ENCODE measurements at places on chromosomes 2 and 18.

DNA sequence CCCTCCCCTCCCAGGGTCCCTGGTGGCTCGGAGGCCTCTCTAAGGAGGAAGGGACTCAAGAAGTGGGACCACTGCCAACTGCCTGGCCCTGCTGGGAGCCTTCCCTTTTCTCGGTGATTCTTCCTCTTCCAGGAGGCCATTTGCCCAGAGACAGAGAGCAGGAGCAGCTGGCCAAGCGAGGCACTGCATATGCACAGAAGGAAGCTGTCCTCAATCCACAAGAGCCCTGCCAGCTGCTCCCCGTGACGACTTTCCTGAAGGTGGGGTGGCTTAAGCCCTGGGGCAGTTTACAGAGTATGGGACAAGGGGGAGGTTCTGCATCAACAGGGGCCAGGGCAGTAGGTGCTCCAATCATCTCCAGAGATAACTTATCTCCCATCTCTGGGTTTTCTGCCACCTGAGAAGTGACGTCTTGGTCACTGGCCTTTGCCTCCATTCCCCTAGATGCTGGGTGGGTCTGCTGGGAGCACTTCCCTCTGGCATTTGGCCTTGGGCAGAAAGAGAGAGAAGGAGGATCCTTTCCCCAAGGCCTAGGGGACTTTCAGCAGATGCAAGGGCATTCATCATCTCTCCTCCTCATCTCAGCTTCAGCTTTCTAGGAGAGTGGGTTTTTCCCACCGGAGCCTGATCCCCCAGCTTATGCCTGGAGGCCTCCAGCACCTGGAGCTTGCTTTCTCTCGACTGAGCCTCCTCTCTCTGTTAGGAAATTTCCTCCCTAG lies 28.5 kb downstream of the CIB4 start:
- no peak for DNase-seq

GRCh38 chr2:24210723-24211122 lies 35.9 kb downstream of the FAM228A start:
- no peak for DNase-seq

DNA sequence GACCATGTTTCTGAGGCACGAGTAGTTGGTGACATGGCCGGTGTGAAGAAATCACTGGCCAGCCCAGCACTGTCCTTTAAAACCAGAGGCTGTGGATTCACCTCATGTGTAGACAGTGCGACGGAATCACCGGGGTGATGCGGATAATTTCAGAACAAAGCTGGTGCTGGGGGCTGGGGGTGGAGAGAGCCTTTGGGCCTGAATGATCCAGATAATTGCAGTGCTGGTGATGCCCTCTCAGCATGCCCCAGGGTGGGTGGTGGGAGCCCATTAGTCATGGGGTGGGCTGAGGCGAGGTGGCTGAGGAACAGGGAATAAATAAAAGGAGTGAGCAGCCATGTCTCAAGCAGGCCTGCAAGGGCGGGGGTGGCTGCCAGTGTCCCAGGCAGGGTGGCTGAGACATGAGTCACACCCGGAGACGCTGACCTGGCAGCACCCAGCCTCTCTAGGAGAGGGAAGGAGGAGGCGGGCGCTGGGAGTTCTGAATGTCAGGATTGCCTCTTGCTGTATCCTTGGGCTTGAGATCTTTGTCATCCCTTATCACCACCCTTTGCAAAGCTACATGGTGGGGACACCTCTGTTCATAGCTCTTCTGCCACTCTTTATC lies 151.1 kb upstream of the MSH6 start:
- DNase-seq = no peak

GRCh38 chr2:207258263-207258991 lies 92.7 kb upstream of the KLF7 start:
- peak; percentile 95 for DNase-seq

DNA sequence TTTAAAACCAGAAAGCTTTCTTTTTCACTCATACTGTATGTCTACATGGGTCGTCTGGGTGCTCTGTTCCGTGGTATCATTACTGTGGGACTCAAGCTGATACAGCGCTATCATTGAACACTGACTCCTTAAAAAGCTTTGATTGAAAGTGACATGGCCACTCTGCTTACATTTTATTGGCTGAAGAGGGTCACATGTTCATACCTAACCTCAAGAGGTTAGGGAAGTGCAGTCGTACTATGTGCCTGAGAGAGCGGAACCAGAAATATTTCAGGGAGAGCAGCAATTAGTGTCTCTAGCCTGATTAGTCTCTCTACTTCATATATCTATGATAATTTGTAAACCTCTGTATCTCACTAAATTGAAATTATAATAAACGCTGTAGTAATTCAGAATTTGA lies 43.5 kb downstream of the PSMD14 start:
- DNase-seq = no peak

GRCh38 chr18:71583252-71583651 lies 960.9 kb downstream of the CBLN2 start:
- DNase-seq = no peak

- DNase-seq = no peak
These were observed 319.8 kb upstream of the HNRNPA3 start for GRCh38 chr2:176892676-176893226.

DNA sequence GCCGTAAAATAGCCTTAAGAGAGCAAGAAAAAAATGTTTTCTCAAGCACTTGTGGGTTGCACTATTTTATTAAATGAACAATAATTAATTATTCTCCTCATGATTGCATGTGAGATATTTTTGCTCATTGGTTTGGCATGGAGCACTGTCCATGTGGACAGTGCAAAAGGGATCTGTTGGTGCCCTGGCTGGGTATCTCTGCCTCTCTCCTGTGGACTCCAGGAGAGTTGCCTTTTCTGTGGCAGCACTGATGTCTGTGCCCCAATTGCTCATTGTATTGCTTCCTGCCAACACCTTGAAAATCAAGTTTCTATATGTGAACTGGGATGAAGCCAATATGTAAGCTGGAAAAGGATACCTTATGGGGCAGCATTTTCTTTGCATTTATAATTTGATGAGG lies 131.7 kb downstream of the SETBP1 start:
- DNase-seq = no peak

GRCh38 chr2:240785424-240786335 lies 34.3 kb downstream of the KIF1A start:
- DNase-seq = no peak

DNA sequence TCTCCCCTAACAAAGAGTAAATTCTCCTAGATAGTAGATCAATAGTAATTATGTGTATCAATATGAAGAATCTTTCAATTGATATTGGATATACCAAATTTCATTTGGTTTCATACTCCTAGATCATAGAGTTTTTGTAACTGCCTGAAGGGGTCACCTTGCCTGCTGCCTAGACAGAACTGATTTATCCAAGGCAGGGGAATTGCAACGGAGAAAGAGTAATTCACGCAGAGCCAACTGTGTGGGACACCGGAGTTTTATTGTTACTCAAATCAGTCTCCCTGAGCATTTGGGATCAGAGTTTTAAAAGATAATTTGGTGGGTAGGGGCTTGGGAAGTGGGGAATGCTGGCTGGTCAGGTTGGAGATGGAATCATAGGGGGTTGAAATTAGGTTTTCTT lies 92.2 kb upstream of the SLC8A1 start:
- no peak for DNase-seq

DNA sequence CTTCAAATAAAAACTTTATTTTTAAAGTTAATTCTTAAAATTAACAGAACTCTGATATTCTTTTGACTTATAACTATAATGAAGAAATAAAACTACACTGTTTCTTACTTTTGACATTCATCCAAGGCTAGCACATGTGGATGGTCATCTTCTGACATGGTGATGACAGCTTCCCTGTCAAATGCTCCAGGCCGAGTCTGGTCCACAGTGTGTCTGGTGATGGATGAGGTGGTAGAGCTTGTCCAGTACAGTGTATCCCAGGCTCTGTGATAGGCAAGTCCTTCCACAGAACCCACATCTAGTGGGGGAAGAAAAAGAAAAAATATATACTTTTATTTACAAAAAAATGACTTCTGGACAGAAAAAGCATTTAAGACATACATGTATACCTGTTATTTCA lies 1529.5 kb downstream of the LRP1B start:
- DNase-seq = no peak

DNA sequence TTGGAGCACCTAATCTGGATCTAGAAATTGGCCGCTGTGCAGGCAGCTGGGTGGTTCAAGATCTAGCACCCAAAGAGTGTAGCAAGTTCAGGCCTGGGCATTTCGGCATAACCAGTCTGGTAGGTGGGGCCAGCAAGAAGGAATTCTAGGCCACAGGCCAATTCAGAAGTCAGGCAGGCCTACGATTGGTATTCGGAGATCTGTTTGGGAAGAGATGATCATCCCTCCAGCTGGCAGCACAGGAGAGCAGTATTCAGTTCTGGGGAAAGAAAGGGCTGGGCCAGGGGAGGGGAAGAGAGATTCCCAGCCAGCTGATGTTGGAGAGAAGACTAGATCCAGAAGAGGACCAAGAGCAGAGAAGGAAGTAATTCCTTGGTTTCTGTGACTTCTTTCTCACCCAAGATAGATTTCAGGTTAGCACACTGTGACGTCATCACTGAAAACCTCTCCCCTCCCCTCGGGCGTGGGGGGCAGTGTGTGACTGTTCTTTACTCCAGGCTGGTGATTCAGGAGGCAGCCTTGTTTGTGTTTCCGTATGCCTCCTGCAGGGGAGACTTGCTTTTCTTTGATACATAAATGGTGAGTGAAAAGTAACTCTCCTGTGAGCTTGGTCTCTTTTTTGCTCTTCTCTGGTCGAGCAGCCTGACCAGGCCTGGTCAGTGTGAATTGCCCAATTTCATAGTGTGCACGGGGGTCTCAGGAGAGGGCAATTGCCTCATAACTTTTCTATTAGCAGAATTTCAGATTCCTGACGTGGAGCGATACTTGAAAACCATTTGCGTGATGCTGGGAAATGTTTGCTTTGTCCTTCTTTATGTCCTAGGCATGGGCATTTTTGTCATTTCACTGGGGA lies 61.1 kb downstream of the MEIS1 start:
- peak; percentile 31 for DNase-seq

DNA sequence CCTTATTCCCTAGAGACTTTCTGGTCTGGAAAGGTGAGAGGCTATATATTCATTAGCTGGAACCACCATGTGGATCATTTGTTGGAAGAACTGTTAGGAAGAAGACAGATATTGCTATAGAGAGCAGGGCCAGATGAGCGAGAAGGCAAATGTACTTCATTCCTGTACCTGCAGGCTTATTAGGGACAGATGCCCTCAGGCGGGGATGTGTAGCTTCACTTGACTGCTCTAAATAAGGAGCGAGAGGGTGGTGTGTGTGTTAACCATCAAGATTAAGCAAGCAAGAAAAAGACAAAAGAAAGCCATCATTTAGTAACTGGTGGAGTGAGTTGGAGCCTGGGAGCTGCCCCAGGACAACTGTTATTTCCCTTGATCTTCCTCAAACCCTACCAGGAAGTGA lies 36.4 kb downstream of the NEDD4L start:
- no peak for DNase-seq

- DNase-seq = no peak
These were observed 344.5 kb downstream of the LRRTM1 start for GRCh38 chr2:79960035-79960434.

DNA sequence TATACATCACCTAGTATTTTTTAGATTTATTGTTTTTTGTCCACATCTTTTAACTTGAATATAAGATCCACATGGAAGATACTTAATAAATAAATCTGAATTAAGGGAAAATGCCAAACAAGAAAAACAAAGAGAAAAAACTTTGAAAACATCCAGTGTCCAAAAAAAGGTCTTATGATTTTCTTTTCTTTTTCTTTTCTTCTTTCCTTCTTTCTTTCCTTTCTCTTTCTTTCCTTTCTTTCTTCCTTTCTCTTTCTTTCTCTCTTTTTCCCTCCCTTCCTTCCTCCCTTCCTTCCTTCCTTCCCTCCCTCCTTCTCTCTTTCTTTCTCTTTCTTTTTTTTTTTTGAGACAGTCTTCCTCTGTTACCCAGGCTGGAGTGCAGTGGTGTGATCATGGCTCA lies 29.6 kb upstream of the WIPF1 start:
- no peak for DNase-seq

GRCh38 chr2:156476850-156477206 lies 40.6 kb downstream of the GPD2 start:
- no peak for DNase-seq

- DNase-seq = no peak
These were observed 3.5 kb downstream of the SFT2D3 start for GRCh38 chr2:127704641-127705390.

- no peak for DNase-seq
These were observed 153.7 kb downstream of the CSRNP3 start for GRCh38 chr2:165623161-165623560.

GRCh38 chr2:105660489-105660888 lies 84.2 kb upstream of the NCK2 start:
- DNase-seq = no peak

DNA sequence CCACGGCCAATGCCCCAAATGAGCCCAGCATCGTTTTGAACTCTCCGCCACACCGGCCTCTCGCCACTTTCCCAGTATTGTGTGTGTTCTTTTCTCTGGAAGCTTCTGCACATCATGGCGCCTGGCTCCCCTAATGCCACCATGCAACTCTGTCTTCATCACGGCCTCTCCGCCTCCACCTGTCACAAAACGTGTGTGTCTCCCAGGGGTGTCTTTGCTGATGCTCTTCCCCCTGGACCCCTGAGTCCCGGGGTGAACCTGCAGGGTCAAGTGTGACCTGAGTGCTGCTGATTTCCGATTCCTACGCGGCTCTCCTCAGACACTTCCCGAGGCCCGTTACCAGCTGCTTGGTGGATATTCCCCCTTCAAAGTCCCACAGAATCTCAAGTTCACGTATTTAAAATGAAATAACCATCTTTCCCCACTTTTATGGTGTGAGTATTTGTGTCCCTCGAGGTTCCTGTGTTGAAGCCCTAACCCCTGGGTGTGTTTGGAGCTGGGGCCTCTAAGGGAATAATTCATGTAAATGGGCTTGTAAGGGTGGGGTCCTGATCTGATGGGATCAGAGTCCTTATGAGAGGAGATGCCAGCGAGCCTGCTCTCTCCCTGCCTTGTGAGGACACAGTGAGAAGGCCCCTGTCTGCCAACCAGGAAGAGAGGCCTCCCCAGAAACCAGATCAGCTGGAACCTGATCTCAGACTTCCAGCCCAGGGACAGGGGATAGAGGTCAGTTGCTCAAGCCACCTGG lies 87.5 kb upstream of the PXDN start:
- DNase-seq = no peak

- no peak for DNase-seq
These were observed 37.8 kb downstream of the FAM168B start for GRCh38 chr2:131055169-131056065.

DNA sequence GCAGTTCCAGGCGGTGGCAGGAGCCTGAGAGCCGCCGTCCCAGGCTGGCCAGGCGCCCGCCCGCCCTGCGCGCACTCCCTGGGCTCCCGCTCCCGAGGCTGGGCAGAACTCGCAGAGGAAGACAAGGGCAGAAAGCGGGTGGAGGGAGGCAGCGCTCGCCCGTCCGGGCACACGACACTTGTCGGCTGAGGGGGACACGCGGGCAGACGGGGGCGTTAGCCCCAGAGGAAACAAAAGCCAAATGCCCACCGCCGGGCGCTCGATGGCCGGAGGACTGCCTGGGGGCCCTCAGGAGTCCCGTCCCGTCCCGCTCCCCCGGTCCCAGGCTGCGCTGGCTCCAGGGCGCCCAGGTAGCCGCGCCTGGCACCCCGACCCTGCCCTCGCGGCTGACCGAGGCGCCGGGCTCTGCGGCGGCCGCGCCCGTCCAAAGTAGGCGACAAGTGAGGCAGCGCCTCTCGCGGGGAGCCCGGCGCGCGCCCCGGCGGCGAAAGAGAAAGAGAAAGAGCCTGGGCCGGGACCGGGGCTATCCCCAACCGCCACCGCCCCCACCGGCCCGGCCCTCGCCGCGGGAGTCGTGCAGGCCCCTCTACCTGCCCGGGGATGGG lies 491 bp downstream of the L3MBTL4 start:
- no peak for DNase-seq

Data from epithelial cell of proximal tubule (primary cell).